Thoracic aorta (tissue), 2 donors: ENCODE measurements at places on chromosomes 13 and 19. TPM values are rescaled to one million over a fixed set of nuclear protein-coding genes. Genes with fewer than 3 reads are reported as not detected.

DNA sequence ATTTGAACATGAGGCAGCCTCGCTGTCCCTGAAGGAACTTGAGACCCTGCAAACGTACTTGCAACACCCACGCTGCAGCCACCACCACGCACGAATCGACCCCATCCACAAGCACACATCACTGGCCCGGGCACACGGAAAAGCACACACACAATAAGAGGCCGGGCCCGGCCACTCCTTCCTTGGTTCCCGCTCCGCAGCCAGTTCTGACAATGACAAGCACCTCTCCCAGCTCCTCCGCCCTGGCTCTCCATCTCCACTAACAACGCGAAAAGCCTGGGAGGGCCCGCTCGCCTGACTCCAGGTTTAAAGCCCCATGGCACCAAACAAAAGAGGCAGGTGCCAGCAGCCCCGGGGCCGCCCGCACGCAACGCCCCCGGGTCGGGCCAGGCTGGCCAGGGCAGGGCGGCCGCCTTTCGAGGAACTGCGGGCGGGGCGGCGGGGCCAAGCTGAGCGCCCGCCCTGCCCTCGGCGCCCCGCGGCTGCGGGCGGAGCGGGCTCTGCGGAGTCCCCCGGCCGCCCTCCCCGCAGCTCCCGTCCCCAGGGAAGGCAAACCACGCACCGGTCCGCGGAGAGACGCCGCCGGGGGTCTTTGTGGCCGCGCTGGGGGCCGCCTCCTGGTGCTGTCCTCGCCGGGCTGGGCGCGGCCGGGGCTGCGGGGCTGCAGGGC is 495 bp downstream of the DCLK1 start:
- H3K36me3 ChIP-seq, result no peaks in the 10 kb centered on the region
- peak overlapping the region; percentile 75 for H3K4me3 ChIP-seq
- peaks cover 15% of the 10 kb centered on the region for H3K4me1 ChIP-seq
- no peak for DNase-seq

- no peak for DNase-seq
- no peak overlapping the region for H3K27ac ChIP-seq
- no peaks in the 10 kb centered on the region for H3K36me3 ChIP-seq
- H3K27me3 ChIP-seq, result peaks cover 4% of the 10 kb centered on the region
These were observed 1.3 kb downstream of the TNNT1 start for GRCh38 chr19:55147545-55148251.

DNA sequence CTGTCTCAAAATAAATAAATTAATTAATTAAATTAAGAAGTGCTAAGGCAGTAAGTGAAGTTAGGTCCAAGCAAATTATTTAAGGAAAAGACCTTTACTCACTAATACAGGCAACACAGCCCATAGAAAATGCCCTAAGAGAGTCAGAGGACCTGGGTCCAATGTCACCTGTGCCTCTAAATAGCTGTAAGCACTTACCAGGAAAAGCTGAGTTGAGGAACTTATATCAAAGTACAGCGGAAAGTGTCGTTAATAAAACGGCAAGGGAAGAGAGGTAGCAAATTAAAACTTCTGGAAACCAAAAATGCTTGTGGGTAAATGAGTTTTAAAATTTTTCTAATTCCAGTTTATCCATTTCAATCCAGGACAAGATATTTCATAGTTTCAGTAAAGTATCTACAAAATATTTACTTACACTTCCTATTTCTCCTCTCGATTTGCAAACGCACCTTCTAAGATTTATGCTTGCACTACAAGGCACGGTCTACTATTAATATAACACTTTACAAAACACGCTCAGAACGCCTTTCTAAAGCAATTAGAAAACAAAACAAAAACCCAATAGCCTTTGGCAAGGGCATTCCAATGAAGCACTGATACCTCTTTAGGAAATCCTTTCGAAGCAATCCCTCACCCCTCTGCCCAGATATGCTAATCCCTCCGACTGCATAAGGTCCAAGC is 963 bp downstream of the VPS36 start:
- DNase-seq, result no peak
- no peaks in the 10 kb centered on the region for H3K36me3 ChIP-seq
- peak overlapping the region; percentile 97 for H3K27ac ChIP-seq
- no peaks in the 10 kb centered on the region for H3K27me3 ChIP-seq
- H3K4me3 ChIP-seq, result peak overlapping the region; percentile 80
- H3K4me1 ChIP-seq, result peaks cover 30% of the 10 kb centered on the region

DNA sequence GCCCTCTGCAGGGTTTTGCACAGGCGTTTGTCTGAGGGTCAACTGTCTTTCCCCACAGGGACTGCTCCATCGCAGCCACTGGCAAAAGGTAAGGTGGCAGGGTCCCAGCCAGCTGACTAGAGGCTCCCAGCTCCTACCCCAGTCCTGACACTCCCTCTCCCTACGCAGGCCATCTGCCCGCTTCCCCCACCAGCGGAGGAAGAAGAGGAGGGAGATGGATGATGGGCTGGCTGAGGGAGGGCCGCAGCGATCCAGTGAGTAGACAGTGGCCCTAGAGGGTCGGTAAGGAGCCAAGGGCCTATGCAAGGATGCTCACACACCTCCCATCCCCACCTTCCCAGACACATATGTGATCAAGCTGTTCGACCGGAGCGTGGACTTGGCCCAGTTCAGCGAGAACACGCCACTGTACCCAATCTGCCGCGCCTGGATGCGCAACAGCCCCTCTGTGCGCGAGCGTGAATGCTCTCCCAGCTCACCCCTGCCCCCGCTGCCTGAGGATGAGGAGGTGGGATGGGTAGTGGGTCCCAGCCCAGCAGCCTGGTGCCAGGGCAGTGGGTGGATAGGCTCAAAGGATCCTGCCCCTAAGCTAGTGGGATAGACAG is 4.0 kb downstream of the HSPB6 start:
- peaks cover 17% of the 10 kb centered on the region for H3K4me1 ChIP-seq
- no peaks in the 10 kb centered on the region for H3K27me3 ChIP-seq
- DNase-seq, result no peak
- H3K4me3 ChIP-seq, result no peak overlapping the region
- peaks cover 19% of the 10 kb centered on the region for H3K36me3 ChIP-seq

DNA sequence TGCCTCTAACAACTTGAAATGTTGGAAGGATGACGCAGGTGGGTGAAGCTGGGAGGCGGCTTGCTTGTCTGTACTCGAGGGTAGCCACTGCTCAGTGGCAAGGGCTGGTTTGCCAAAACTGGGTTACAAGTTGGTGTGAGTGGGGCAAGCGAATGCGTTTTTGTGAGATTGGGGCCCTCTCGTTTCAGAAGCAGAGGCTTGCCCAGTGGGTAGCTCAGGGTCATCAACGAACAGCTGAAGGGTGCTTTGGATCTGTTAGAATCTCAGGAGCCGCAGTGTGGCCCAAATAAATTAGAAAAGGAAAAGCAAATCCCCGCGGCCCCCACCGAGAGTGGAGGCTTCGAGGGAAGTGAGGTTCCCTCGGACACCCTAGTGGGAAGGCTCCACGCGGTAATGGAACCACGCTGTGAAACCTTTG is 7.3 kb downstream of the ATP4B start:
- DNase-seq, result no peak
- H3K4me1 ChIP-seq, result peaks cover 9% of the 10 kb centered on the region
- H3K27me3 ChIP-seq, result no peaks in the 10 kb centered on the region
- H3K36me3 ChIP-seq, result no peaks in the 10 kb centered on the region
- H3K4me3 ChIP-seq, result no peak overlapping the region

DNA sequence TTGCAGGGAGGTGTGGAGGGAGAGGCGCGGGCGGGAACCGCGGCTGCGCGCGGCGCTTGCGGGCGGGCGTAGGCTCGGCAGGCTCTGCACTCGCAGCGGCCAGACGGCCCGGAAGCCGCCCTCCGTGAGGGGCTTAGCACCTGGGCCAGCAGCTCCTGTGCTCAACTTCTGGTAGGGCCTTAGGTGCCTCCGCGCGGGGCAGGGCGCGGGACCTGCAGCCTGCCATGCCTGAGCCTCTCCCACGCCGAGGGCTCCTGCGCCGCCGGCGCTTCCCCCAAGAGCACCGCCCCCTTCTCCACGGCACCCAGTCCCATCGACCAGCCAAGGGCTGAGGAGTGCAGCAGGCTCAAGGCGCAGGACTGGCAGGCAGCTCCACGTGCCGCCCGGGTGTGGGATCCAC is 940.8 kb upstream of the PCDH9 start:
- DNase-seq, result no peak
- no peak overlapping the region for H3K27ac ChIP-seq
- no peak overlapping the region for H3K4me3 ChIP-seq
- H3K4me1 ChIP-seq, result no peaks in the 10 kb centered on the region

DNA sequence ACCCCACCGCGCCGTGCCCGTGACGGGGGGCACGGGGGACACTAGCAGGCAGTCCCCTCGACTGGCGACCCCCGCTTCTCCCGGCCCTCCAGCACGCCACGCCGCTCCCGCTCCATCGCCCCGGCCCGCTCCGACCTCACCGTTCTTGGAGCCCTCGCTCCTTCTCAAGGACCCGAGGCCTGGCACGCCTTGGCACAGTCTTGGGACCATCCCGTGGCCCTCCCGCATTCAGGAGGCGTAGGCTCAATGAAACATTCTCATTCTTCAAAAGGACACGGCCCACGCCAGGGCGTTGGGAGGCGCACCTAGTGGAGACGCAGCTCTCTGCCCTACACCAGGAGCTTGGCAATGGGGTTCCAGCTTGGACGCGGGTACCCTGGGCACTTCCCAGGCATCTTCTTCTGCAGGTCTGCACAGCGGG is 473 bp upstream of the CERS1 start:
- peaks cover 3% of the 10 kb centered on the region for H3K4me1 ChIP-seq
- H3K27ac ChIP-seq, result no peak overlapping the region
- DNase-seq, result no peak
- peaks cover 25% of the 10 kb centered on the region for H3K36me3 ChIP-seq
- no peak overlapping the region for H3K4me3 ChIP-seq

DNA sequence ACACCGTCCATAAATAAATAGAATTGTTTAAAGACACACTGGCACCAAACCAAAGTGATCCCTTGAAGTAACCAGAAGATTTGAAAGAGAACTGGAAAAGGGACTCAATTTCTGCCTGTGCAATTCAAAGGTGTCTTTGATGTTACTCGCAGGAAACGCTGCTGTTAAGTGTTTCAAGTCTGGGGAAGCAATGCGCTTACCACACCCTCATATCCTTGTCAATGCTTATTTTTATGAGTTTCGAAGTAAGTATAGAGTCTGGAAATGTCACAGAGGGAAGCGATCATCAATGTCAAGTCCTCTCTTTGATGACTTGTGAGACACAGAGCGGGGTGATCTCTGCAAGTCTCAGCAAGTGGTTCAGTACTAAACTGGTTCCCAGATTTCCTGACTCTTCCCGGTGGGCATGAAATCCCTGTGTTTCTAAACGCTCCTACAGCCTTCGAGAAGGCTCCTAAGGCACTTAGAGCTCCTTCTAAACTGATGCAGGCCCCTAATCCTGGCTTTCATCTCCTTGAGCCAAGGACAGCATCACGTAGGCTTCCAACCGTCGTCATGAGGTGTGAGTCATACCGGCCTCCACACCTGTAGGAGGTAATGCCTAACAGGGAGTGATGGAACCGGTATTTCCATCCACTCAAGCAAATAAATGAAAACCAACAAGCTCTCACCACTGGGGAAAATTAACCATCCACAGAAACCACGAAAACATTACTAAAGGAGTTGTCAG is 22.8 kb downstream of the SYDE1 start:
- H3K4me3 ChIP-seq, result no peak overlapping the region
- H3K4me1 ChIP-seq, result no peaks in the 10 kb centered on the region
- no peak for DNase-seq
- no peak overlapping the region for H3K27ac ChIP-seq

DNA sequence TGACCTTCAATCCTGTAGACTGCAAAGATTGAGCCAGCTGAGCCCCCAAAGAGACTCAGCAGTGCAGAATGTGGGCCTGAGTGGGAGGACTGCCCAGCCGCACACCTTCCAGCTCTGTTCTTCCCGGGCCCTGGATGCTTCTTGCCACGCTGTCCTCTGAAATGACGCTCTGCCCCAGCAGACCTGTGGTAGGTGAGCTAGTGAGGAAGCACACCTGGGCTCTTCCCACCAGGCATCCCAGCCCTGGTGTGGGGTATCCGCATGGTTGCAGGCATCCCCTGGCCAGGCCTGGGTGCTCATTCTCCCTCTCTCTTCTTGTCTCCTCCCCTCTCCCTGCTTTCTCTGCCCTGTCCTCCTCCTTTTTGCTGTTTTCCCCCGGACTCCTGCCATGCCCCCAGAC is 9.8 kb upstream of the MZF1 start:
- DNase-seq, result no peak
- H3K27me3 ChIP-seq, result no peaks in the 10 kb centered on the region
- H3K36me3 ChIP-seq, result peaks cover 16% of the 10 kb centered on the region
- H3K4me1 ChIP-seq, result peaks cover 6% of the 10 kb centered on the region
- no peak overlapping the region for H3K27ac ChIP-seq

- DNase-seq, result no peak
- no peaks in the 10 kb centered on the region for H3K4me1 ChIP-seq
- H3K36me3 ChIP-seq, result no peaks in the 10 kb centered on the region
- H3K4me3 ChIP-seq, result no peak overlapping the region
These were observed 418.9 kb downstream of the DIAPH3 start for GRCh38 chr13:59744747-59745391.

- H3K27me3 ChIP-seq, result no peaks in the 10 kb centered on the region
- no peaks in the 10 kb centered on the region for H3K4me1 ChIP-seq
- no peak for DNase-seq
- H3K4me3 ChIP-seq, result no peak overlapping the region
- no peaks in the 10 kb centered on the region for H3K36me3 ChIP-seq
These were observed 173.5 kb upstream of the OBI1 start for GRCh38 chr13:78832461-78832860.

GRCh38 chr13:89740994-89741685 is 1606.3 kb upstream of the MIR17HG start:
- no peaks in the 10 kb centered on the region for H3K36me3 ChIP-seq
- no peaks in the 10 kb centered on the region for H3K27me3 ChIP-seq
- no peak overlapping the region for H3K4me3 ChIP-seq
- no peak for DNase-seq

GRCh38 chr13:43343645-43344044 is 320.3 kb downstream of the DNAJC15 start:
- no peaks in the 10 kb centered on the region for H3K4me1 ChIP-seq
- H3K27me3 ChIP-seq, result no peaks in the 10 kb centered on the region
- H3K27ac ChIP-seq, result no peak overlapping the region
- H3K36me3 ChIP-seq, result no peaks in the 10 kb centered on the region

DNA sequence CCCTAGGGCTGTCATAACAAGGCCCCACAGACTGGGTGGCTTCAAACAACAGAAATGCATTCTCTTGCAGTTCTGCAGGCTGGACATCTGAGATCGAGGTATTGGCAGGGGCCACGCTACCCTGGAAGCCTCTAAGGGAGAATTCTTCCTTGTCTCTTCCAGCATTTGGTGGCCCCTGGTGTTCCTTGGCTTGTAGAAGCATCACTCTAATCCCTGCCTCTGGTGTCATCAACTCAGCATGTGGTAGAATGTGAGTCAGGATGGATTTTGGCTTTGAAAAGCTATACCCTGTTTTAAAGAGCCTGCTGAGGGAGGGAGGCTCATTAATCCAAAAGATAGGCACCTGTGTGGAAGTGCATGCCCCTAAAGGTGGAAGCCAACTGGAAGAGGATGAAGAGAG is 7.9 kb upstream of the GGACT start:
- no peak for DNase-seq
- no peaks in the 10 kb centered on the region for H3K27me3 ChIP-seq
- H3K4me1 ChIP-seq, result no peaks in the 10 kb centered on the region
- no peak overlapping the region for H3K27ac ChIP-seq
- no peaks in the 10 kb centered on the region for H3K36me3 ChIP-seq
- H3K4me3 ChIP-seq, result no peak overlapping the region

- no peaks in the 10 kb centered on the region for H3K4me1 ChIP-seq
- no peak overlapping the region for H3K4me3 ChIP-seq
- H3K36me3 ChIP-seq, result no peaks in the 10 kb centered on the region
- no peaks in the 10 kb centered on the region for H3K27me3 ChIP-seq
- DNase-seq, result no peak
These were observed 3.1 kb upstream of the TYROBP start for GRCh38 chr19:35911173-35911572.

Gene NAA16
- 28.3 TPM for total RNA-seq

Gene ELAVL3
- not detected for total RNA-seq

Gene GPR183
- 24.5 TPM for total RNA-seq

Gene KASH5
- not detected for total RNA-seq

Gene FGF9
- total RNA-seq, result not detected

Gene ZNF146
- 37.8 TPM for total RNA-seq

Gene LYPD5
- 5.9 TPM for total RNA-seq
